ENCODE measurements at places on chromosomes 5 and 9.

DNA sequence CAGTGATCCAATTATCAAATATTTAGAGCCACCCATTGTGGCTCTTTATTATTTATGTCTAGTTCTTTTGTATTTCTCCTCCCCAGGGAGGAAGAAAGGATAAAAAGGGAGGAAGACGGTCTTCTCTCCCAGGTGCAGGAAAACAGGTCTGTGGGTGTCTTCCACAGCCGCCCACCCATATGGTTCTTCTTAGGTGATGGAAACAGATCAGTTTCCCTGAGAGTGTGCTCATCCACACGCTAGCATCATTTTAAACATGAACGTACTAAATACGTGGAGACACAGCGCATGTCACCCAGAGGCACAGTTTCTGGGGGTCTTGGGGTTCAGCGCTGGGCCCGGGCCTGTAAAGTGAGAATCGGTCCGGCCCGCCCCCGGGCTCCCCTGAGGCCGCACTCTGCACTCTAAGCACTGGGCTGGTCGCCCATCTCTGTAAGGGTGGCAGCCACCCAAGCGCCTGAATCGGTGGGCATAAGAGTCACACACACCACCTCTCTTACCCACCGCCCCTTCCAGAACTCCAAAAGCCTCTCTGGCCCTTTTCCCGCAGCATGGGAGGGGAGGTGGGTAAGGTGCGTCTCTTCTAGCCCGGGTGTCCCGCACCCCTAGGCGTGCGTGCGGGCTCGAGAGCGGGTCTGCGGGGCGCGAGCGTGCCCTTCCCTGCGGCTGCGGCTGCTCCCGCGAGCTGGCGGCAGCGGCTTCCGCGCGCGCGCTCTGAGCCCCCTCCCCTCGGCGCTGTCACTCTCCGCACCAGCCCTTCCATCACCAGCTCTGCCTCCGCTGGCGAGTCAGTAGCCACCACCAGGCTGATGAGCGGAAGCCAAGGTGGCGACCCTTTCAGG is 1.3 kb downstream of the PTCH1 start:
- DNase-seq: no peak

- DNase-seq: no peak
These were observed 367.9 kb downstream of the DIRAS2 start for GRCh38 chr9:90274725-90275124.

DNA sequence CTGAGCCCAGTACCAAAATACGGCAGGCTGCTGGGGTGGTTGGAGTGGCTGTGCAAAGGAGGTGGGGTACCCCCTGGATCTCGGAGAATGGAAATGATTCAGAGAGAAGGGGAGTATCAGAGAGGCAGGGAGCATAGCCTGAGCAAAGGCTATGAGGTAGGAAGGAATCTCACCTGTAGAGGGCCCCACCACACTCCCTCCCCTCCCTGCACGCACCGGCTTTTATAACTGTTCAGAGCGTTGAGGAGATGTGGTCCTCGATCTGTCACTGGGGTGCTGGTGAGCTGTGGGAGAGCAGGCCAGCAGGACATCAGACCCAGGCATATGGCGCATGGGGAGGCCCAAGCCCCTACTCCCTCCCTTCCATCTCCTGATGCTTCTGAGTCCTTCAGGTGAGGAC is 13.2 kb downstream of the PHF19 start:
- DNase-seq: no peak

- DNase-seq: no peak
These were observed 16.2 kb upstream of the ATP6V1G1 start for GRCh38 chr9:114571391-114571790.

- peak; percentile 88 for DNase-seq
These were observed 12.2 kb downstream of the PPP3R2 start for GRCh38 chr9:101582553-101582952.

GRCh38 chr5:84680908-84681307 is 296.2 kb upstream of the EDIL3 start:
- no peak for DNase-seq

GRCh38 chr5:63025679-63026078 is 447.1 kb downstream of the LRRC70 start:
- DNase-seq: no peak

GRCh38 chr9:34510497-34511468 is 12.0 kb downstream of the ENHO start:
- DNase-seq: peak; percentile 14

DNA sequence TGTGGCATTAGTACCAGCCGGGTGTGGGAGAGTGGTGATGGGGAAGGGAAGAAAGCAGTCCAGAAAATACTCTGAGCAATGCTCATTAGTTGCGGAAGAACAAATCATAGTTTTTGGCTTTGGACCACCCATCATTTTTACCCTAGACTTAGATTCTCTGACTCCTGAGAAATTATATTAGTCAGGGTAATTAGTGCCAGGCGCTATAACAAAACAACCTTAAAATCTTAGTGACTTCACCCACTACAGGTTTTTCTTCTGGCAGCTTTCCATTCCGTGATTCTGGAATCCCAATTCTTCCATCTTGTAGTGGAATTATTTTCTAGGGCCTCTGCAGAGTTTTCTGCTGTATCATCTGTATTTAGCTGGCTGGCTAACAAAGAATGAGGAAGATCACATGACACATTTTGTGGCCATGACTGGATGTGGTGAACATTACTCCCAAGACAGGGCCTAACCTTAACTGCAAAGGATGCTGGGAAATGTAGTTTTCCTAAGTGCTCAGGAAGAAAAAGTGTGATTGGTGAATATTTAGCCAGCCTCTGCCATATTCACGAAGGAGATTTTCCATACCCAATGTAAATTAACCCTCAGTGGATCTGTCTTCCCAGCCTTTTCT is 373.0 kb upstream of the MEF2C start:
- DNase-seq: peak; percentile 56

GRCh38 chr5:84862132-84862531 is 477.5 kb upstream of the EDIL3 start:
- no peak for DNase-seq

- DNase-seq: no peak
These were observed 46.2 kb downstream of the TENT4A start for GRCh38 chr5:6759401-6759800.

DNA sequence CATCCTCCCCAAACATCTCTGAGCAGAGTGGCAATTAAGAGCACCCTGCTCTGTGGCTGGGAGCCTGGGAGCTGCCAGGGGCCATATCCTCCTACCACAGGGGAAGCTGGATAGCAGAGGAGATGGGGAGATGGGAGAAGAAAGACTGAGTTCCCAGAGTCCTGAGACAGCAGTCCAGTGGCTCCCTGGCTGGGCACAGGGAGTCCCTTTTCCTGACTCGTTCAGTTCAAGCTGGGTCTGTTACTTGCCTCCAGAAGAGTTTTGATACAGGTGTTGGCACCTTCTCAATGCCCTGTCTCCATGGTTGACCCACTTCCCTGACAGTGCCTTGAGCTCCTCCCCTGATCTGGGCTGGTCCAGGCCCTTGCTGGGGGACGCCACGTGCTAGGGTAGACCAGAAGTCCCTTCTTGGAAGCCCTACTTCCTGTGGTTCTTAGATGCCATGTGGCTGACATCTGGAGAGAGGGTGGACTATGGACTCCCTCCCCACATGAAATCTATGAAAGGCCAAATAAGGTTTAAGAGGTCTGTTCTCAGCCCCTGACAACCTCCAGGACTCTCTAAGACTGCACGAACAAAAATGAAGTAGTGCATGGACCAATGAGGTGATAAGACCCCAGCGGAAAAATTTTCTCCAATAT is 166.2 kb downstream of the AUH start:
- no peak for DNase-seq

GRCh38 chr5:14706615-14707021 is 42.1 kb downstream of the OTULIN start:
- peak; percentile 36 for DNase-seq

- DNase-seq: no peak
These were observed 84.8 kb downstream of the RAD23B start for GRCh38 chr9:107367727-107368502.

GRCh38 chr5:131491749-131492148 is 143.3 kb downstream of the RAPGEF6 start:
- DNase-seq: no peak

GRCh38 chr5:24737163-24737562 is 92.4 kb upstream of the CDH10 start:
- DNase-seq: no peak

GRCh38 chr9:12764150-12764549 is 10.7 kb upstream of the LURAP1L start:
- DNase-seq: no peak
